Cortex of kidney (tissue), 1 donor: ENCODE measurements at places on chromosomes 11 and 22.

GRCh38 chr11:26608507-26609146 lies 36.6 kb upstream of the MUC15 start:
- no peak for DNase-seq

- DNase-seq, result no peak
These were observed 11.4 kb downstream of the CTSC start for GRCh38 chr11:88326099-88326498.

DNA sequence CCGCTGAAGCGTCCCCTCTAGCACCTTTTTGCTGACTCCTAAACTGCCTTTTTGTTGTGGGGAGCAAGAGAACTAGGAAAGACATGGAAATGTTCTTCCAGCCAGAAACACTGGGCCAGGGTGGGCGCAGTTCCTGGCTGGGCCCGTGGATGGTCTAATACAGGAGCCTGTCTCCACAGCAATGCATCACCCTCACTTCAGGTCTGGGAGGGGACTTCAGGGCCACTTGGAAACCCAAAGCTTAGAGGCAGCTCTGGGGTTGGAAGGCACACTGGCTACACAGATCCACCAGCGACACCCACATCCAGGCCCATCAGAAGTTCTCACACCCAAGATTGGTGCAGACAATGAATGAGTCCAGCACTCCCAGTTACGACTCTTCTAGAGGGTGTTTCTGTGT lies 120.3 kb downstream of the ETS1 start:
- DNase-seq, result no peak

DNA sequence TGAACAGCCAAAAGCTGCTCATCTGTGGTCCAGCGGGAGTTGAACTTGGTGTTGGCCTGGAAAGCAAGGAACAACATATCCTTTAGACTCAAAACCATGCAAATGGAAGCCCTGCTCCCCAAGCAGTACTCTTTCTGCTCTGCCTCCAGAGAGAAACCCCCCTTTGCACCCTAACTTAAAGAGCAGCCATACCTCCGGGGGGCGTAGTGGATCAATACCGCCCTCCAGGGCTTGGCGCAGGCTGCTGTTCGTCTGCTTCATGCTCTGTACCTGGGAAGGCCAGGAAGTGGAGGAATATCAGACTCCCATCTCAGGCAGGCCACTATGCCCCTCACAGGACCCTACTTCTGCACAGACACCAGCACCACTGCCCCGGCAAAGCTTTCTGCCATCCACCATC lies 4.3 kb downstream of the RCOR2 start:
- DNase-seq, result no peak

- DNase-seq, result no peak
These were observed 21.8 kb upstream of the IL17REL start for GRCh38 chr22:50034126-50035081.

DNA sequence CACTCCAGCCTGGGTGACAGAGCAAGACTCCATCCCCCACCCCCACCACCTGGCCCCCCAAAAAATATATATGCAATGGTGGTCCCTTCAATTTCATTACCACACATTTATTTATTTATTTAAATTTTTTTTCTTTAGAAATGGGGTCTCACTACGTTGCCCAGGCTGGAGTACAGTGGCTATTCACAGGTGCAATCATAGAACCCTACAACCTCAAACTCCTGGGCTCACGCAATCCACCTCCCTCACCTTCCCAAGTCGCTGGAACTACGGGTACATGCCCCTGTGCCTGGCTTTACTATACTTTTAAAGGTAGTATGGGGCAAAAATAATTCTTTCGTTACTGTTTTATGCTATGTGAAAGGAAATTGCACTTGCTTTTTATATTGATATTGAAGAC lies 50.9 kb upstream of the EP300 start:
- DNase-seq, result no peak

DNA sequence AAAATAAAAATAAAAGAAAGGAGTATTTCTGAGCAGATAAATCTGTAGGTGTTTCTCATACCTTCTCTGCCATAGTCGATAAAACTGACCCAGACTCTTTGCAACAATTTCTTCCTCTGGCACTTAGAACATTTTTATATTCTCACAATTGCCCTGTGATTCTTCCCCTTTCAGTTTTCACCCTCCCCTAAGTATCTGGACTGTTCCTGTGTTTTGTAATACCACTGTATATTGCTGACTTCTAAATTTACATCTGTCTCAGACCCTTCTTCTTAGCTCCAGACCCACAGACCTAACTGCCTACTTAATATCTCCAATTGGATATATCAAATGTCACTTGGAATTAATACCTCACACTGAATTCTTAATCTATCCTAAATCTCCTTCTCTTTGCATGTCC lies 133.4 kb upstream of the DDI1 start:
- no peak for DNase-seq

DNA sequence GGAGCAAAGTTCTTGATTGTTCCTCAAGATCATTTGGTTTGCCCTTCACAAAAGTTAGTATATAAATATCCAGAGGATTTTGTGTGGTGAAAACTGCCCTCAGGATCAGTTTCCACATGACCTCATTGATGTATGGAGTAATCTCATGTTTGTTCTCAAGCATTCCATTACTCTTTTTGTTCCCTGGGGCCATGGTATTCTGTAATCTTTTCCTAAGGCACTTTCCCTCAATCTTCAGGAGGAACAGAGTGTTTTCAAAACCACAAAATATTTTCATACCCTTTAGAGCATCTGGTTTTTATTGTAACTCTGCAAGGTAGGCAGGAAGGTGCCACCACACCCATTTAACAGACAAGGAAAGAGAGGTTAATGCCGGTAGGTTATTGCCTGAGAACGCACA lies 99.6 kb downstream of the FAM181B start:
- DNase-seq, result no peak

DNA sequence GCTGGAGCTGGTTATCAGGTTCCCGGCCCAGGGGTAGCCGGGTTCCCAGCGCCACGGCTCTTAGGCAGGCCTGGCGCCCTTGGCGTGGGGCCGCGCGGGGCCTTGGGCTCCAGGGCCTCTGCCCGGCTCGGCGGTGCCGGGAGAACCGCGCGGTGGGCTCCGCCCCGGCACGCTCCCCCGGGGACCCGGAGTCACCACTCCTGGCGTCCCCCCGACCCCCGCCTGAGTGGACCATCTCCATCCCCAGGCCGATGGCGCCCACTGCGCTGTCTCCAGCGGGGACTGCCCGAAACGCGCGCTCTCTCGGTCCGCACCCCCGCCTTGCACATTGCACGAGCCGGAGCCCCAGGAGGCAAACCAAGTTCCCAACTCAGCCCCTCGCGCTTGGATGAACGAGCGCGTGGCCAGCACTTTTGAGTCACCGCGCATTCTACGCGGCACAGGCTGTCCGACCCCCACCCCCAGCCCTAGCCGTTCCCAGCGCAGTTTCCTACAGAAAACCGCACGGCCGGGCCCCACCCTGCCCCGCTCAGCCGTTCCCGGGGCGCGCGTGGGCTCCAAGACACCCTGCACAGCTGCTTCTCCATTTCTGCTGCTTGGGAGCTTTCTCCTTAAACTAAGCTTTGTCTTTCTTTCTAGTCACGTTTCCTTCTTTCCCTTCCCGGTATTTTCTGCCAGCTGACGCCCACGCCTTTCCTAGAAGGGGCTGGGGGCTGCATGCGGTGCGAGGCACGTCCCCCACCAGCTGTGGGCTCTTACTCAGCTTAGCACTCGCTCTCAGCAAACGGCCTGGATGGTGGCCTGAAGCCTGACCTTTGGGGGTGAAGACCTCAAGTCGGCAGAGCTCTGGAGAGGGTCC lies 650 bp upstream of the CHID1 start:
- no peak for DNase-seq

- DNase-seq, result no peak
These were observed 4.6 kb downstream of the MRPL49 start for GRCh38 chr11:65126624-65127274.

DNA sequence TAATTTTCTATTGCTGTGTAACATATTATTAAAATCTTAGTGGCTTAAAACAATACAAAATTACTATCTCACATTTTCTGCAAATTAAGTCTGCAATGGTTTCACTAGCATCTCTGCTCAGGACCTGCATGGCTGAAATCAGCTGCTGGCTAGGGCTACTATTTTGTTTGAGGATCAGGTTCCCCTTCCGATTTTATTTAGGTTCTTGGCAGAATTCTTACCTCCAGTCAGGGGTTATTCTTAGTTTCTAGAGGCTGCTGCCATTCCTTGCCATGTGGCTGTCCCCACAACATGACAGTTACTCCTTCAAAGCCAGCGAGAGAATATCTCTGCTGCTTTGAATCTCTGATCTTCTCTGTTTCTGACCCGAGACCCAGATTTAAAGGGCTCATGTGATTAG lies 424.5 kb upstream of the ANO5 start:
- DNase-seq, result no peak

DNA sequence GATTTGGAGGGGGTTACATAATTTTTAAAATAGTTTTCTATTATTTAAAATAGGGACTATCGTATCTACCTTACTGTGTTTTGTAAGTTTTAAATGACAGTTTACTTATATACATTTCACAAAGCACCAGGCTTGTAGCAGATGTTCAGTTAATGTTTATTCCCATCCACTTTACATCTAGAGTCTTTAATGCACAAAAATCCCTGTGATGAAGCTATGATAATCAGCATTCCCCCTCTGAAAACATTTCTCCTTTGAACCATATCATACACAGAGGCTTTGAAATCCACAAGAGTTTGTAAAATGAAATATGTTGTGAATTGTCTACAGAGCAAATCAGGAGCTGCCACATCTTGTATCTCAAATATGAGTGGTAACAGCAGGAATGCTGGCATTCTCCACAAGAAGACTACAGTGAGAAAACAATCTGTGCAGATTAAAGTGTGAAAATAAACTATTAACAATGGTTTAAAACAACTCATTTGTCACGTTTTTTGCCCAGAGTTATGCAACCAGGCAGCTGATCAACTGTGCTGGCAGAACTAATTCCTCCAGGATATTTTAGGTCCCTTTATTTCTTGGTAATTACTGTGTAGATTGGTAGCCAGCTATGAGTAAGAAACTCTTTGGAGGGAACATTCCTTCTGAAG lies 699.1 kb upstream of the ARHGAP42 start:
- no peak for DNase-seq

GRCh38 chr22:24982301-24983056 lies 30.0 kb downstream of the KIAA1671 start:
- DNase-seq, result no peak

GRCh38 chr11:71117311-71117710 lies 135.1 kb downstream of the SHANK2 start:
- DNase-seq, result no peak

- no peak for DNase-seq
These were observed 36.4 kb downstream of the PITPNB start for GRCh38 chr22:27882507-27883290.

GRCh38 chr11:60870276-60870675 lies 2.9 kb downstream of the ZP1 start:
- no peak for DNase-seq

- no peak for DNase-seq
These were observed 28.3 kb upstream of the TP53I11 start for GRCh38 chr11:44978961-44979331.

DNA sequence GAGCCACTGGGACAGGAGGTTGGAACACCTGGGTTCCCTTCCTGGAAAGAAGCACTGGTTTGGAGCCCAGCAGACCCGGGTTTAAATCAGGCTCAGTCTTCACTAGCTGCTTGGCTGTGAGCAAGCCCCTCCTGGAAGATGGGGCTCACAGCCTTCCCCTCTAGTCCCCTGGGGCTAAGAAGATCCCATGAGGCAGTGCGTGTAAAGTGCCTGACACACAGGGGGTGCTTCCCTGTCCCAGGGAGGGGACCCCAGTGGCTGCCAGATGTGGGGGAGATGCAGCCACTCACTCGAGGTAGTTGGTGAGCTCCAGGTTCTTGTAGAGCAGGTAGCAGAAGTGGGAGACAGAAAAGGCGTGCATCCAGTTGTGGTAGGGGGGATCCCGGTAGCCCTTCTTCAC lies 93.2 kb downstream of the PDE2A start:
- DNase-seq, result no peak

GRCh38 chr22:44795701-44796630 lies 43.6 kb downstream of the ARHGAP8 start:
- no peak for DNase-seq

- no peak for DNase-seq
These were observed 179.9 kb upstream of the C11orf87 start for GRCh38 chr11:109241988-109242536.

DNA sequence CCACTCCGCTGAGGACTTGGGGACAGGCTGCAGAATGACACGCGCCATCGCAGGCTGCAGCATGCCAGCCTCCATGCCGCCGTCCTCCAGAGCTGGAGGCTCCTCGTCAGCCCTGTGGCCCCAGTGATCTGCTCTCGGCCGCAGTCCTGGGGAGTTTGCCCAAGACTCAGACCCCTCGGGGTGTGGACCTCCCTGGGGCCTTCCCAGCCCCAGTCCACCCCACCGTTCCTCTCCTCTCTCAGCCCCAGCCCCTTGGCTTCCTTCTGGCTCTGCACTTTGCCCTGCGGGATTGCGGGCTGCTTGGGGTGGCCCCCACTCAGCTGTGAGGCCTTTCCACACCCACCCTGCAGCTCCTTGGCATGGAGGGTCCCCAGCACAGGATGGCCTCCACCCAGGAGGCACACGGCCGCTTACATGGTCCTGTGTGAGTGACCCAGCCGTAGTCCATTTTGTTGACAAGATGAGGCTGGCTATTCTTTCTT lies 414.9 kb downstream of the TBC1D22A start:
- no peak for DNase-seq

GRCh38 chr11:67270256-67271204 lies 4.3 kb downstream of the GRK2 start:
- no peak for DNase-seq

DNA sequence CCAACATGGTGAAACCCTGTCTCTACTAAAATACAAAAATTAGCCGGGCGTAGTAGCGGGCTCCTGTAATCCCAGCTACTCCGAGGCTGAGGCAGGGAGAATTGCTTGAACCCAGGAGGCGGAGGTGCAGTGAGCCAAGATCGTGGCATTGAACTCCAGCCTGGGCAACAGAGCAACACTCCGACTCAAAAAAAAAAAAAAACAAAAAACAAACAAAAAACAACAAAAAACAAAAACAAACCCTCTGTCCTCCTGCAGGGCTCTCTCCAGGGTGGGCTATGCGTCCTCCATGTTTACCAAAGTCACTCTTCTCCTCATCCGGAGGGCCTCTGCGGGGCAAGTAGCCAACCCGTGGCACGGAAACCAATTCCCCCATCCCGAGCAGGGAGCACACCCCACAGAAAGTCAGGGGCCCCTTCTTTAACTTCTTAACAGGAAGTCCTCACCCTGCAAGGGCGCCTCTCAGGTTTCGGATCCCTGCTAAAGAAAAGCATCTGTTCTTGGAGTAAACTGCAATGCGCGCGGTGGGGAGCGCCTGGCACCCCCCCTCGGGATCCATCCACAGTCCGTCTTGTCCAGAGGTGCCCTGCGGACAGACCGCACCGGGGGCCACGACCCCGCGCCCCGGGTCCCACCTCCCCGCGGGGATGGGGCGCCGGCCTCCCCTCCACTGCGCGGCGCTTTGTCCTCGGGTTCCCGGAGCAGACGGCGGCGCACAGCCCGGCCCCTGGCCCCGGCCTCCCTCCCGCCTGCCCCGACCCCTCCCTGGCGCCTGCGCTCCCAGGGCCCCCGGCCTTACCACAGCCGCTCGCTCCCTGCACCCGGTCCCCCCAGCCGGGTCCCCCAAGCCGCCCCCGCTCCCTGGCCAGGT lies 712 bp downstream of the CERK start:
- no peak for DNase-seq
